Ascending aorta (tissue), 2 donors: ENCODE measurements at places on chromosomes 2 and 18. TPM values are rescaled to one million over a fixed set of nuclear protein-coding genes. Genes with fewer than 3 reads are reported as not detected.

DNA sequence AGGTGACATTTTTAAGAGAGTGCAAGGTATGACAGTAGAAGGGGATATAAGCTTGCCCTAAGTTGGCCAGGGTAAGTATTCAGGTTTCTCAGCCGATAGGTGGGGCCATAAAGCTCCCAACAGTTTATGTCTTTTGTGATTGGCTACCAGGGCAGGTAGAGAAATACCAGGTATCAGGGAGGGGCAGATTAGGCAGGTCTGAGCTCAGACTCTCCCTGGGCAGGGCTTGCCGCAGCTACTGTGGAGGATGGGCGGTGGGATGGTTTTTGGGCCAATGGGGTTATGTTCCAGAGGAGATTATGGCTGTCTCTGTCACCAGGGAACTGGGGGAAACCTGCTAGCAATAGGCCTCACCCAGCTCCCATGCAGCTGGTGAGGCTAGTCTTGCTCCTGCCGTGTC, 211.6 kb downstream of the PTH2R start:
- no peak for DNase-seq

- no peak for DNase-seq
These were observed 473.9 kb downstream of the ARHGAP15 start for GRCh38 chr2:143603035-143603655.

DNA sequence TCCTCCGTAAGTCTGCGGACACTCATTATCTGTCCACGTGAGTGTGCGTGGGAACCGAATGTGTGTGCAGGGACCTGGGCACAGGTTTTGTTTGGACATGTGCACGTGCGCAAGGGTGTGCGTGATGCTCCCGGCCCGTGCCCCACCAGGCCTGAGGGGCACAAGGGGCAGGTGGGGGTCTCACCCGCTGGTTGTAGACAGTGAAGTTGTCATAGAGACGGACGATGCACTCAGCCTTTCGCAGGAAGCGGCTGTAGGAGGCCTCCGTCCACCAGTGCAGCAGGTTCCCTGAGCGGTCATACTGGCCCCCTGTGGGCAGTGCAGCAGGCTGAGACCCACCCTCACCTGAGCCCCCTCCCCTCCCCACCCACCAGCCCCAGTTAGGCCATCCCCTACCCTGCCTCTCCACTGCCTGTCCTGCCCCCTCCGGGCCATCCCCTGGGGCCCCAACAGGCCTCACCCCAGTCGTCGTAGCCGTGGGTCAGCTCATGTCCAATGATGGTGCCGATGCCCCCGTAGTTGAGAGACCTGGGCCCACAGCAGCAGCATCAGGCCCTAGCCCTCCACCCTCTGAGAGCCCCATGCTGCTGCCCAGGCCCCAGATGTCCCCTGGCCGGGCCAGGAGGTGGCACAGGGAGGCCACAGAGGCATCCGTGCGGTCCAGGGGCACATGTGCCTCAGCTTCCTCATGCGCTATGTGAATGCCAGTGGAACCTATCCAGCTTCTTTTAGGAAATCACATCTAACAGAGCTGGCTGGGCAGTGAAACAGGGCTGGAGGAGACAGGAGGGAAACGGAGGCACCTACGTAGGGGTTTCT, 6.1 kb downstream of the ECEL1 start:
- no peak for DNase-seq

DNA sequence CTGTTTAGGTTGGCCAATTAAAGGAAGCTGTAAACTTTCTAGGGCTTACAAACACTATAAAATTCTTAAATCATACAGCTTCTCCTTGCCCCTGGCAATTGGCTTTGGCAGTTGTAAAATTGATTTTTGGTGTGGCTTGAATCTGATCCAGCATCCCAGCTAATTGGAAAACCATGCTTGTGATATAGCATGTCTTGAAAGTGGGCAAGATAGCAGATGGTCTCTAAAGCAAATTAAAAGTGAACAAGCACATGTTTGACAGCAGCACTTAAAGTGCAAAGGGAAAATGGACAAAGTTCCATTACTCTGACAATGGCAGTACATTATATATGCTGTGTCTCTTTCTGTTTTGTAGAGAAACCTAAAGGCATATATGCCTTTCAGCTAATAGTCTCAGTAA, 302.9 kb upstream of the NXPH2 start:
- no peak for DNase-seq

DNA sequence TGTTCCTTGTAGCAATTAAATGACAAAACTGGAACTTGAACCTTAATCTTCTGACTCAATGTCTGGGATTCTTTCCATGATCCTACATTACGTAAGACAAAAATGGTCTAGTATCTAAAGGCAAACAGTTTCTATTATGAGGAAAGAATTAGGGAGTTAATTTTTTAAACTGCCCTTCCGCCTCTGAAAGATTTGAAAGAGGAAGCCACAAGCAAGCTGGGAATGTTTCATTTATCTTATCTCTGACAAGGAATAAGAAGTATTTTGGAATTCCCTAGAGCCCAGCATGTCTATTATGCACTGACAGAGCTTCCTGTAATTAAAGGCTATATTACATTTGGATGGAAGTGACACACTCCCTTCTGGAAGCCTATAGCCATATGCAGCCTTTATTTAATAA, 558.8 kb upstream of the CDH2 start:
- DNase-seq, result no peak

DNA sequence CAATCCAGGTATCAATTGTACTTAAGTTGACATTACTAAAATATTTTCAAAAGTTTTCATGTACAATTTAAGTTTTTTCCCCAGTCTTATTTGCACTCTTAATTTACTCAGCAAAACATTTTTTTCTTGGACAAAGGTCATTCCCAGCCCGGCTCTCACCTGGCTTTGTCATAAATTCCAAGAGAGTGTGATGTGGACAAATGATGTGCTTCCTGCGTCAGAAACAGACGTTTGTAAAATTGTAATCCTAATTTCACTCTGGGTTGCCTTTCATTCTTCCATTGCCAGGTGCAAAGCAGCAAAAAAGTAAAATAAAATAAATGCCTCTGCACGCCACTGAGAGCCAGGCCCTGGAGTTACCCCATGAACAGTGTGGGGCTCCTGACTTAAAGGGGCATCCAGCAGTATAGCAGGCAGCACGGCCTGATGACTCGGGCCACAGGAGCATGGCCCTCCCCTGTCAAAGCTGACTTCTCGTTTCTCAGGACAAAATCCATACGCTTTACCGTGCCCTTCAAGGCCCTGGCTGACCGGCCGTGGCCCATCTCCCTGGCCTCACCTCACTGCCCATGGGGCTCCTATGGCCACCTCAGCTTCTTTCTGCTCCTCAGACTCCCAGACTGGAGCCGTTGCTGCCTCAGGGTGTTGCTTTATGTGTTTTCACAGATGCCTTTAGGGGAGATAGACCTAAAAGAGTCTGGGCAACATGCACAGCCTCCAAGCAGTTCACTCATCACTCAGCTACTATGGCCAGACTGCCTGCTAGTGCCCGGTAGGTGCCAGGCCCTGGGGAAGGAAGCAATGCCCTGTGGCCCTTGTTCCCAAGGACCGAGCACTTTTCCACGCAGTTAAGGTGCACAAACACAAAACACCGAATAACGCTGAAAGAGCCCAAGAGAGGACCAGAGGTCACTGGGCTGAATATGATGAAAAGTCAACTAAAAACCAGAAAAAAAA, 7.6 kb upstream of the TMEM185B start:
- no peak for DNase-seq

- no peak for DNase-seq
These were observed 233.1 kb upstream of the POU3F3 start for GRCh38 chr2:104620801-104621200.

IL36A gene
- not detected for total RNA-seq

NEU2 gene
- total RNA-seq, result not detected

RGPD3 gene
- 0.75 TPM for total RNA-seq

UPP2 gene
- not detected for total RNA-seq
